A549 (cell line): ENCODE measurements at places on chromosomes 5 and 9. TPM values are rescaled to one million over a fixed set of nuclear protein-coding genes. Genes with fewer than 3 reads are reported as not detected.

DNA sequence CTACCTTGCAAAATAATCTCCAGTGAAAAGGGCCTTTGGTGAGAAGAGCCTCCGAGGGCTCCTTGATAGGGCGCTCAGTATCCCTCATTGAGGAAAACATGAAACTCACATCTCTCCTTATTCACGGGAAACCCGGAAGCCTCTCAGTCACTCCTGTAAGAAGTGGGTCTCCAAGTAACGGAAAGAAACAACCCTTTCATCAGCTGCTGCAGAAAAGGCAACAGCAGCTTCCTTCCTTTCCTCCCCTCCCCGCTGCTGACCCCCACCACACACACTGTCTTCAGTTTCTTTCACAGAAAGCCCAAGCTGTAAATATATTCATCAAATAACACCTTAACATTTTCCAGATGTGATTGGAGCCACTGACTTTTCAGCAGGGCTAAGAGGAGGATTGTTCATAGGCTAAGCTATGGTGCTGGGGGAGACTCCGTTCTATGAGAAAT lies 81.4 kb downstream of the C9orf152 start:
- DNase-seq: no peak

- DNase-seq: no peak
These were observed 43.0 kb downstream of the ITGA2 start for GRCh38 chr5:53032188-53032587.

The PDCD1LG2 gene
- 0.53 to 0.82 TPM (median 0.79 TPM) in 3 replicates for polyA plus RNA-seq

The TPM2 gene
- polyA plus RNA-seq: 956 to 1,105 TPM (median 1,022 TPM) in 3 replicates

GRCh38 chr9:71620746-71621145 lies 147.6 kb downstream of the CEMIP2 start:
- DNase-seq: no peak

- no peak for DNase-seq
These were observed 196.9 kb downstream of the DMRTA1 start for GRCh38 chr9:22643541-22643940.

DNA sequence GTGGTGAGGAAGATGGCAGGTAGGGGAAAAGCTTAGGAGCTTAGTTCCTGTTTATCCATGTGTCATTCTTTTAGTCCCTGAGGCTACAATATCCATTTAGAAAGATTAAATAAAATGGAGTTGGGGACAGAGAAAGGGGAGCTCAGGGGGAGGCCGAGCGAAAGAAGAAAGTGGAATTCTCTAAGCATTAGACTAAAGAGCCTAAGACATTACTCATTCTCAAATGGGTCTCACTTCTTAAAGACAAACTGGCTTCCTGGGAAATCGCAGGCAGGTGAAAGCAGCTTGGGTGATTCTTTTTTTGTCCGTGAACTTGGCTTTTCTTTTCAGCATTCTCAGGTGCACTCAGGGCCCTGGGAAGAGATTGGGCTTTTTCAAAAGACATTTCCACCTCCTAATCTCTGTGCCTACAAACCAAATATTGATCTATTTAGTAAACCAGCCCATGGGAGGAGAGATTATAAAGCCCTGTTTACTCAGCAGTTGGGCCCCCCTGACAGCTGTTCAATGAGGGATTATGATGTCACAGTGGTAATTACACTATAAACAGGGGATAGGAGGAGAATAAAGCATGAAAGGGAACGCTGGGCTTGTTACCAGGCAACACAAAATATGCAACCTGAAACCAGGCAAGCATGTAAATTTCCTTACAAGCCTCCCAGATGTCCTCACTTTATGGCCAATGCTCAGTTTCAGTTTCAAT lies 584.0 kb downstream of the ACTL7B start:
- DNase-seq: peak; percentile 32
